ENCODE measurements at places on chromosomes 2 and 18. TPM values are rescaled to one million over a fixed set of nuclear protein-coding genes. Genes with fewer than 3 reads are reported as not detected.
A peak's percentile ranks its signal among the peaks of the same experiment; 100 is the strongest.

GRCh38 chr2:133838642-133839365, 270.5 kb upstream of the NCKAP5 start:
- DNase-seq = no peak

DNA sequence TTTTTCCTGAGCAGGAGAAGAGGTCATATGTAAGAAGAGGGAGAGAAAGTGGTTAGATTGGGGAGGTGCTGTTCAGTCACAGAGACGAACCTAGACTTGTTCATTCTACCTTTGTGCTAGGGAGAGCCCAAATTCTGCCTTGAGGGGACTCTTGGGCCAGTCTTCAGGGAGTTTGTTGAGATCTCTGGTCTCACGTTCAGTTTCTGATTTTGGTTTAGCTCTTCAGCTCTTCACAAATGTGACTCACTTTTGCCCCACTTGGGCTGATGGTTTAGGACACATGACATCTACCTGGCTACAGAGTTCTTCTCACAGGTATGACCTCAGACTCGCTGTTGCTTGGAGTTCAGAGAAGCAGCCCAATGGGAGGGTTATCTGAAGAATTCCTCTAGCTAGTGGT, 49.2 kb upstream of the DARS1 start:
- DNase-seq = no peak

The UGT1A7 gene
- not detected for total RNA-seq

GRCh38 chr2:85698880-85699254, 4.7 kb downstream of the GNLY start:
- no peak for DNase-seq

GRCh38 chr18:44945888-44946401, 265.3 kb downstream of the SETBP1 start:
- no peak for DNase-seq

DNA sequence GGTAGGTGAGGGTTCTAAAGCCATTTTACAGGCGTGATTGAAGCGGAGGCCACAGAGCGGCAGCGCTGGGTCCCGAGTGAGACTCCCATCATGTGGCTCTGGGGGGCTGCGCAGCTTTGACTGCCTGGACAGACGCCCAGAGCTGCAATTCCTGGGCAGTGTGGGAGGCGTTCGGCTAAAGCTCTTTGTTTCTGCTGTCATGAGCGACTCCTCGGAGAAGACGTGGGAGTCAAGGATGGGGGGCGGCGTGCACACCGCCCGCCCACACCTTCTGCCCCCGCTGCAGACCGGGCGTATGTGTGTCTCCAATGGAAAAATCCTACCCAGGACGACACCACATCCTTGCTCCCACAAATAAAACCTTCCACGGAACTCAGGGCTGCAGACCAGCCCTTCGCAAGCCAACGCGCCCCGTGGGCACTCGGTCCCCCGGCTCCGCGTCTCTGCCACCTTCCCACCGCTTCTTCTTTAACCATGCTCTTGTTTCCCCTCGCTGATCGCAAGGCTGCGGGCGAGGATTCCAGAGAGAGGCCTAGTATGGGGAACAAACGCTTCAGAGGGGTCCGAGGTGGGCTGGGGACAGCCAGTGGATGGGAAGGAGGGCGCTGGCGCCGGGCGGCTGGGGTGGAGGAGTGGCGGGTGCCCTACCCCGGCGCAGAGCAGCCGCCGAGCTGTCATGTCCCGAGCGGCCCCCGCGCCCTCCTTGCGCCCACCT, 680 bp upstream of the LBH start:
- DNase-seq = peak; percentile 44

GRCh38 chr18:48256848-48257247, 152.3 kb downstream of the ZBTB7C start:
- DNase-seq = no peak

DNA sequence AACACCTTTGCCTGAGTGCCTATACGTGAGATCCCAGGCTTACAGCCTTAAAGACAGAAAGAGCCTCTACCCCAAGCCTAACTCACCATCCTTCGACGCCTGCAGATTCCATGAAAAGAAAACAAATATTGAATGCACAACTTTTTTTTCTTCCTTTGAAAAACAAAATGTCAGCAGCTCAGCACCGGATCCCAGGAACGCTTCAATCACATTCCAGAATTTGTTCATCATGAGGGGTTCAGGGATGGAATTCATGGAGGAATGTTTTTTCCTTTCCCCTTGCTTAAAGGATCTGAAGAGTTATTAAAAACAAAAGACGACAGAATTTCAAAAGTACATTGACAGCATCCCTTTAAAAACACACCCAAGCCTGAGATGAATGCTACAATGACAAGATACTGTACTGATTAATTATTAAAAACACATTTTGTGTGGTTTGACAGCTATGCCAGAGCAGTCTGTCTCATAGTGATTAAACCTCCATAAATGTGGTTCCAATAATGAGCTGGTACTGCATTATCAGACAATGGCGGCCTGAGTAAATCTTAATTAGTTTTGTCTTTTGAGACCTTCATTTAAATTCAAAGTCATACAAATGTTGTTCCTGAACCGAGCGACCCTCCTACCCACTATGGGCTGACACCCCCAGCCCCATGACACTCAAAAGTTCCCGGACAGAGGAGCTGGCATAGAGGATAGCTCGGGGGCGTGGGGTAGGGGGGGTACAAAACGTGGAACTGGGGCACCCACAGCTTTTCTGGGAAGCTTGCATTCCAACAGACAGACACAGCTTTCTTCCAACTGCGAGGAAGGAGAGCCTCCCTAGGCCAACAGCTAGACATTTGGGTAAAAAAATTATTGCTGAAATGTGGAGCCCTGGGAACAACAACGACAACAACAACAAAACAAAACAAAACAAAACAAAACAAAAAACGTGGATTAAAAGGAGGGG, 227.5 kb downstream of the TTC32 start:
- no peak for DNase-seq

GRCh38 chr2:56299171-56299691, 115.4 kb downstream of the CCDC85A start:
- peak; percentile 4 for DNase-seq

DNA sequence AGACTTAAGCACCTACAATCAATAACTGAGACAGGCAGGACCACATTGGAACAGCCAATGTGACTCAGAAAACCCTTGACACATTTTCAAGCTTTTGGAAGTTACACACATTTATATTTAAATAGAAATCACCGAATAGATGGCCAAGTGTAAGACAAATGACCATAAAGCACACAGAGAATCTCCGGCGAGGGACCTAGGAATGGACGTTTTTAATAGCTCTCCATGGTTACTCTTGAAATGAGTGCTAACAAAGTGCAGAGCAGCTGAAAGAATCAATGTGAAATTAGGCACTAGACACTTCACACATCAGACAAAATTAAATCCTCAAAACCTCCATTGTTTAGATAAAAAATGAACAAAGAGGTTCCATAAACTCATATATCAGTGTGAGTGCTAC, 376.9 kb downstream of the DLGAP1 start:
- no peak for DNase-seq

DNA sequence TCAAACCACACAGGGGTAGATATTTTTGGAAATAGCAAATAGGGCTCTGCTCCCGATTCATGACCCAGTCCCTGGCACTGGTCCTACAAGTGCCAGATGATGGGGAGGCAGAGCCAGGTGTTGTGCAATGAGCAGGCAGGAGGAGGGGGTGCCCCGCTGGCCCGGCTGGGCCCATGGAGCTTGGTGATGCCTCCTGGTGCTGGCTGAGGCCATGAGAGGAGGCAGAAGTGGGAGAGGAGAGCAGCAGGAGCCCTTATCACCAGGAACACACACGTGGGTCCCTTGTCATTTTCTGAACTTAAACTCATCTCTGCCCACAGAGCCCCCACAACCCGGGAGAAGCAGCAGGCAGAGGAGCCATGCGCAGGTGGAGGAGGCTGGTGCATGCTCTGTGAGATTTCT, 90.5 kb upstream of the MAPK4 start:
- no peak for DNase-seq

The UGT1A4 gene
- total RNA-seq = not detected

The EMILIN1 gene
- total RNA-seq = 33.7 TPM

DNA sequence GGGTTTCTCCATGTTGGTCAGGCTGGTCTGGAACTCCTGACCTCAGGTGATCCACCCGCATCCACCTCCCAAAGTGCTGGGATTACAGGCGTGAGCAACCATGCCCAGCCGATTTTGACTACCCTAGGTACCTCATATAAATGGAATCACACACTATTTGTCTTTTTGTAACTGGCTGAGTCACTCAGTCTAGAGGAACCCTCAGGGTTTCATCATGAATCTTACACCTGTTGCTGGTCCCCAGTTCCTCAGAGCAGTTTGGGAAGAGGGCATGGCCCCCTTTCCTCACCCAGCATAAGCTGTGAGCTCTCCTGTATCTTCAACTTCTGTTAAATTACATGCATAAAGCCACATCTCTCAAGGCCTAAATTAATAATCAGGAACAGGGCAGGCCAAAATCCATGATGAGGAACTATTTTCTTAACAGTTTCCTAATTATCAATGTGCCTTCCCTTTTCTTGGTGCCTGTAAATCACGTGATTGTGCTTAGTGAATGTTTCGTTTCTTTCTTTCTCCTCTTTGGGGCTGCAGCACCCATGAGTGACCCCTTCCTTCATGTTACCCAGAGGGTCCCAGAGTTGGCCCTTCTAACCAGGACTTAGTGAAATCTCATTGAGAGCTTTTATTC, 20.9 kb downstream of the DYSF start:
- no peak for DNase-seq

GRCh38 chr2:231701456-231702373, 6.6 kb upstream of the PTMA start:
- no peak for DNase-seq

DNA sequence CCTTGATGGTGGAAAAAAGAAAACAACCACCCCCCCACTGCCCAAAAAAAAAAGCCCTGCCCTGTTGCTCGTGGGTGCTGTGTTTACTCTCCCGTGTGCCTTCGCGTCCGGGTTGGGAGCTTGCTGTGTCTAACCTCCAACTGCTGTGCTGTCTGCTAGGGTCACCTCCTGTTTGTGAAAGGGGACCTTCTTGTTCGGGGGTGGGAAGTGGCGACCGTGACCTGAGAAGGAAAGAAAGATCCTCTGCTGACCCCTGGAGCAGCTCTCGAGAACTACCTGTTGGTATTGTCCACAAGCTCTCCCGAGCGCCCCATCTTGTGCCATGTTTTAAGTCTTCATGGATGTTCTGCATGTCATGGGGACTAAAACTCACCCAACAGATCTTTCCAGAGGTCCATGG, 28.0 kb downstream of the MAL start:
- no peak for DNase-seq

The NPHP1 gene
- total RNA-seq = 2.9 TPM

DNA sequence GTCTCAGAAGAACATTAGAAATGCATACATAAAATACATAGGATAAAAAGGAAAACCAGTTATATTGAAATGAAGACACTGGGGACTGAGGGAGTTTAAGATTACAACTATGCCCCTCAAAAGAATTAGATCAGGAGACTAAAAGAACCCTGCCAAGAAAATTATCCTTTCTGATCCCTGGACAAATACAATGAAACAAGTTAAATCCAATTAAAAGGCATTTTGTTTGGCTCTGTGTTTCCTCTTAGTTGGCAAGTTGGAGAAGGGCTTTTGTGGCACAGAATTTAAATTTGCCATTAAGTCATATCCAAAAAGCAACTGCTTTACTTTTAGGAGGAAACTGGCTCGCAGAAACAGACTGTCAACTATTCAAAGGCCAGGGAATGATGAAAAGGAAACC, 99.1 kb upstream of the CD302 start:
- no peak for DNase-seq

- peak; percentile 66 for DNase-seq
These were observed 245.0 kb downstream of the PTGR3 start for GRCh38 chr18:74963820-74964446.

The SKA1 gene
- total RNA-seq = 18.0 TPM

- no peak for DNase-seq
These were observed 188.0 kb upstream of the PARD3B start for GRCh38 chr2:204357286-204357685.

The HOXD3 gene
- total RNA-seq = 19.2 TPM

GRCh38 chr2:202015471-202015870, 18.2 kb upstream of the FZD7 start:
- DNase-seq = no peak

The SCTR gene
- not detected for total RNA-seq

GRCh38 chr2:166234112-166234846, 106.5 kb upstream of the SCN1A start:
- DNase-seq = peak; percentile 88

The RAD51AP2 gene
- not detected for total RNA-seq

- DNase-seq = peak; percentile 78
These were observed 51.7 kb upstream of the CCDC85A start for GRCh38 chr2:56132138-56132537.

GRCh38 chr2:48203668-48204067, 297.4 kb upstream of the FBXO11 start:
- DNase-seq = no peak

The TSPYL6 gene
- total RNA-seq = not detected

The PLCD4 gene
- total RNA-seq = 4.7 TPM

DNA sequence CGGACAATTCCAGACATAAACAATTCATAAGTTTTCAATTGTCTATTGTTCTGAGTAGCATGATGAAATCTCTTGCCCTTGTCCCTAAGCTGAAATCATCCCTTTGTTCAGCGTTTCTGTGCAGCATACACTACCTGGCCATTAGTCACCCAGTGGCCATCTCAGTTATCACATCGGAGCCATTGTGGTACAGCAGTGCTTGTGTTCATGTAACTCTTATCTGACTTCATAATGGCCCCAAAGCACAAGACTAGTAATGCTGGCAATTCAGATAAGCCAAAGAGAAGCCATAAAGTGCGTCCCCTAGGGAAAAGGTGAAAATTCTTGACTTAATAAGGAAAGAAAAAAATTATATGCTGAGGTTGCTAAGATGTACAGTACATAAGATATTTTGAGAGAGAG, 127.2 kb downstream of the FHOD3 start:
- DNase-seq = no peak

DNA sequence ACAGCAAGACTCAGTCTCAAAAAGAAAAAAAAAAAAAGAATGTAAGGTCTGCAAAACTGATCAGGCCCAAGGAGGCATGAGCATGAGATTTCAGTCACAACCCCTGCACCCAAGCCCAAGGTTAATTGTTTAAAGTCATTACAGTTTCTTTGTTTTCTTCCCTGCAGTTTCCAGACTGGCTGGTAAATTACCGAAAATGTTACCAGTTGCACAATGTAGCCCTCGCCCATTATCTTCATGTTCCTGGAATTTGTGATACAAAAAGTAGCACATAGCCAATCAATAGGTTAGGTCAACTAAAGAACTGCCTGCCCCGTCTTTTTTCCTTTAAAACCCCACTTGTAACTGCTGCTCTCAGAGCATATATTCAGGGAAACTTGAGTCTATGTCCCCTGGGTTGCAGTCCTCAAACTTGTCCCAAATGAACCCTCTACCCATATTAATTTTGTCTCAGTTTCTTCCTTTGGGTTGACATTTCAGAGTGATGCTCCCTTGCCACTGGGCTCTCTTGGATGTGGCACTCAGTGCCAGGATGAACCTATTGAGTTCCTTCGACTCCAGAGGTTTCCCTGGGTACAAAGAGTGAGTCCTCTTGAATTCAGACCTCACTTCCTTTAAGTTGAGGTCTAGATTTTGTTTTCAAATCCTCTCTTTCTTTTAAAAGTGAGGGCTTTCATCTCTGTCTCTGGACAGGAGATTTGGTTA, 216.2 kb upstream of the HS6ST1 start:
- DNase-seq = no peak

Data from dermis blood vessel endothelial cell (primary cell).